GM04503 (cell line): ENCODE measurements at places on chromosomes 13 and 19.
A peak's percentile ranks its signal among the peaks of the same experiment; 100 is the strongest.

DNA sequence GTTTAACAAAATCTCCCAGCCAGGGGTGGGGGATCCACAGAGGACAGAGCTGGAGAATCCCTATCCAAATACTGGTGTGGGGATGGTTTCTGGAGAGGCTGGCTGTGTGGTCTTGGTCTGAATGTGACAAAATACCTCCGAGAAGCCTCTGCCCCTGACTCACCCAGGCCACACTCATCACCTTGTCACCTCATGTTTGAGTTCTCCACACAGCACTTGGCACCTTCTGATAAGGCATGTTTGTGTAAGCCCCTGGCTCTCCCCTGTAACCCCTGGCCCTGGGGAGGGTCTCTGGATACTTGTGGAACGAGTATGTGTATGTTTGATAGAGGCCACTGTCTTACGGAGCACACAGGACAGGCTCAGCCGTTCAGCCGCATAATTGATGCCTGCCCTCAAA is 14.7 kb downstream of the TECR start:
- no peak for DNase-seq

GRCh38 chr13:105410602-105411001 is 1124.9 kb downstream of the EFNB2 start:
- DNase-seq, result peak; percentile 19

GRCh38 chr19:45637890-45638667 is 1.1 kb downstream of the EML2 start:
- peak; percentile 30 for DNase-seq

GRCh38 chr19:27765912-27766725 is 1446.8 kb downstream of the UQCRFS1 start:
- no peak for DNase-seq

DNA sequence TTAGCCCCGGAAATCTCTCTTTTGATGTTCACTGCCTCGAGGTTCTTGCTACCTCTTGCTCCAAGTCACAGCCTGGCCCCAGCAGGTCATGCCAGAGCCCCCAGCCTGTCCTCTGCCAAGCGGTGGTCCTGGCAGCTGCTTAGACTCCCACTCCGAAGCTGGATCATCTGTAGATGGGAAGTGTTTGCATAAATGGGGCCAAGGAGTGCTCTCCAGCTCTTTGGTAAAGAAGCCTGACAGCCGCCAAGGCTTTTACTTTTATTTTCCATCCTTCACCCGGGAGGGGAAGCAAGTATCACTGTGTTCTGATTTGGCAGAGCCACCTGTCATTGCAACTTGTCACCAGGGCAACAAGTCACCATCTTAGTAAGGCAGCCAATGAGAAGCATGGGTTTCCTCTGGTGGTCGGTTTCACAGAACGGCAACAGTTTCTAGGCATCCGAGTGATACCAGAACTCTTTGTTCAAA is 10.6 kb upstream of the RETN start:
- DNase-seq, result no peak

- no peak for DNase-seq
Measured at GRCh38 chr13:27634791-27635190, 13.1 kb downstream of the POLR1D start.

DNA sequence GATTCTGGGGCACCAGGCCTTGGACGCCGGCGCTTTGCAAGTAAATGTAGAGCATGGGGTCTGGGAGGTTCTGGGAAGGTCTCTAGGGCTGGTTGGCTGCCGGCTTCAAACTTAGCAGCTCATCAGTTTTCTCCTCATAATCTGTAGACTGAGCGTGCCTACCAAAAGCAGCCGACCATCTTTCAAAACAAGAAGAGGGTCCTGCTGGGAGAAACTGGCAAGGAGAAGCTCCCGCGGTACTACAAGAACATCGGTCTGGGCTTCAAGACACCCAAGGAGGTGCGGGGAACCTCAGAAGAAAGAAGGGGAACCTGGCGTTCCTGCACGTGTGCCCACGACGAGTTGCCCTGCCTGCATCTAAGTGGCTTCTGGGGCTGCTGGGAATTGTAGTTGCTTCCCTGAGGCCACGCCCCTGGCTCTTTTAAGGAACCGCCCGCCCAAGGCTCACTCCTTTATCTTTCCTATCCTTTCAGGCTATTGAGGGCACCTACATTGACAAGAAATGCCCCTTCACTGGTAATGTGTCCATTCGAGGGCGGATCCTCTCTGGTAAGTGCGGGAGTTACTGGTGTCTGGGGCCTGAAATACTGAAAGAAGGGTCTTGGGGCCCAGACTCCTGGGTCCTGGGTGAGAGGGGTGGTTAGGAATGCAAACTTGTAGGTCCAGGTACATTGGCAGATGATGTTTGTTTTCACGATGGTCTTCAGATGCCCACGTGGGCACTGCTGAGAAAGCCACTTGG is 984 bp downstream of the RPS11 start:
- DNase-seq, result no peak

GRCh38 chr19:18795540-18795939 is 4.4 kb upstream of the COMP start:
- DNase-seq, result no peak

- no peak for DNase-seq
Measured at GRCh38 chr19:4007836-4008539, 452 bp downstream of the PIAS4 start.

DNA sequence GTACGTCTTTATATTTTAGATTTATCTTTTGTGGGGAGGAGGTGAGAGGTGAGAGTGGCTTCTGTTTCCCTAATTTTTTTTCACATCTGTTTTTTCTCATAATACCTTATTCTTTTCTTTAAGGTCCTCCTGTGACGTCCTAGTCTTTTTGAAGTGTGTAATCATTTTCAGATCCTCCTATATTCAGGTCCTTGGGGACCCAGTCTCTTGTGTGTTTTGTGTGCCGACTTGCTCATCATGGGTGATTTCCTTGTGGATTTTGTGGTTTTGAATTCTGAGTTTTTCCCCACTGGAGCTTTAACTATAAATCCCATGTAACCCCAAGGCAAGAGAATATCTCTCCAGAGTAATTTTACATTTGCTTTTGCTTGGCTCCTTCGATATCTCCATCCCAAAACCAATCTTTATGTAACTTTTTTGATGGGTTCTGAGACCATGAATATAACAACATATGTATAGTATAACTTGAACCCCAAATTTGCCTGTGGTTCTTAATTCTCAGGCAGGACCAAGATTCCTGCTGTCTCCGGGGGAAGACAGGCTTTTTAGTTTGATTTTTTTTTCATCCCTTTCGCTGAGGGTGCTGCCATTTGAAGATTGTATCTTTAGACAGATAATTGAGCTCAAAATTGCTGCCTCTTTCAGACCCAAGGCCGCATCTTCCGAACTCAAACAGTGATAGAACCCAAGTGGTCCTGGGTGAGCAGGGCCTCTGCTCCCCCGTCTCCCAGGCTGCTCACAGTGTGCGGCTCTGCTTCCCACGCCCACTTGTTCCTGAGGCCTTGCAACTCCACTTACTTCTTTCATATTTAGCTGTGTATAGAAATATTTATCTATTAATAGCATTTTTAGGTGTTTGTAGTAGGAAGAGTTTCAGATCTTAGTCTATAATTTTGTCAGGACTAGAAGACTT is 59.1 kb upstream of the GPR183 start:
- no peak for DNase-seq

DNA sequence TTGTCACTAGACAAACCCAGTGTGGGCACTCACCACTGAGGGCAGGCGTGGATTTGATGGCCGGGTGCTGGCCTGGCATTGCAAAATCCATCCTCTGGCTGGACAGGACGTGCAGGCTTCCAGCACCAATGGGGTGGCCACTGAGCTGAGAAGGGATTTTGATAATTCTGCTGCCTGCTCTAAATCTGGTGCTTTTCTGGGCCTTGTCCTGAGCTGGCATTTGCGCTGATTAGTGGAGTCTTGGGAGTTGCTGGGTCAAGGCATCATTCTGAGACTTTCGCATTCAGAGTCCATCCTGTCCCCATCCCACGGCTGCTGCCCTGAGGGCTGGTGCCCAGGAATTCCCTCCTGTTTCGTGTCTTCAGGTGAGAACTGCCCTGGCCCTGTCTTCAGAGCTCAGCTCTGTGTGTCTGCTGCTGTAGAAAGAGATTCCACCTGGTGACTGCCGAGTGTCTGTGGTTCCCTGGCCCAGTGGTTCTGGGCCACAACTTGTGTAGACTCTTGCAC is 65.9 kb upstream of the MCF2L start:
- no peak for DNase-seq

GRCh38 chr19:6126335-6126974 is 9.0 kb upstream of the ACSBG2 start:
- no peak for DNase-seq

GRCh38 chr13:105165449-105166125 is 1369.9 kb downstream of the EFNB2 start:
- DNase-seq, result no peak

- DNase-seq, result no peak
Measured at GRCh38 chr13:35741657-35742056, 265.2 kb upstream of the MAB21L1 start.

DNA sequence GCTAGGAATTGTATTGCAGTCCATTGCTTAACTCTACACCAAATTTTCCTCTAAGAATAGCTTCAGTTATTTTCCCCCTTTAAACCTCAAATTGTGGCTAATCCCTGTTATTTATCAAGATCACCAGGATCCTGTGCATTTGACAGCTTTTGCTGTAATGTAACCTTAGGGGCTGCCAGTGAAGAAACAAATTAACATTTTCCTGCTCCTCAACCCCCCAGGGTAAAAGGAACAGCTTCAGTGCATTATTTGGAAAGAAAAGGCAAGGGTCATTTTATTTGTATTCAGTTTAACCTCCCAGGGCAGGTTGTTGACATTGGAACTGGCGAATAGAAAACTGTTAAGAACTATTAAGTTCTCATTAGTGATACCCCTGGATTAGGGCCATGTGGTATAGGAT is 57.0 kb downstream of the PCDH20 start:
- no peak for DNase-seq

DNA sequence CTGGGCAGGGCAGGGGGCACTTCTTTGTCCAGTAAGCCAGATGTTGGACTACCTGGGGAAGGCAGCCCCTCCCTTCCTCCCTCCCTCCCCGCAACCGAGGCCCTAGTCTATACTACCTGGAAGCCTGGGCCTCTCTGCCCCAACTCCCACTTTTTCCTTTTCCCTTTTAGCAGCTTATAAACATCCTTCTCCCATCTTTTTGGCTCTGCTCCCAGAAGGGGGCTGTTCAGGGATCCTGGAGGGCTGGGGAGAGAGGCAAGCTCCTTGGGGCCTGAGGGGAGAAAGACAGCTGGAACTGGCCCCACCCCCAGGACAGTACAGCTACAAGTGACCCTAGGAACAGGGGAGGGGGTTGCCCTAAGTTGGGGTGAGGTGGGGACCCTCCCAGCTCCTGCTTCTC is 44.9 kb downstream of the LYL1 start:
- no peak for DNase-seq

DNA sequence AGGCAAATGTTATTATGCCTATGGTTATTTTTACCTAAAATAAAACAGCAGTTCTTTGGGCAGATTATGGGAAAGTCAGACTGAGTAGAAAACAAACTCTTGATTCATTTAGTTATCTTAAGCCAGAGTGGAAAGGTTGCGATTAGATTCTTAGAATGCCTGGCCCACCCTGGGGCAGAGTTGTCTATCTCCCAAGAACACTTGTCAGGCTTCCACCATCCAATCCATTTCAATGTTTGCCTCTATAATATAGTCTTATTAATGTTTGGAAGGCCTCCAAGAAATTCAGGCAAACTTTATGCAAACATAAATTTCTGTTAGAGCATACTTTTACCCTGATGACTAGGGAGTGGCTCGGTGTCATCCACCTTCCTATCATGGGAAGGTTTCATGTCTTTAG is 207.0 kb downstream of the SLITRK6 start:
- DNase-seq, result no peak

GRCh38 chr13:41751734-41752445 is 209.0 kb downstream of the VWA8 start:
- no peak for DNase-seq

GRCh38 chr19:30428092-30428680 is 56.0 kb downstream of the ZNF536 start:
- no peak for DNase-seq

GRCh38 chr19:57829316-57829715 is 783 bp upstream of the ZNF587B start:
- no peak for DNase-seq

GRCh38 chr19:14112051-14112808 is 5.3 kb downstream of the PRKACA start:
- no peak for DNase-seq

- DNase-seq, result no peak
Measured at GRCh38 chr13:54433493-54434206, 1405.0 kb downstream of the OLFM4 start.

- no peak for DNase-seq
Measured at GRCh38 chr19:10237702-10238101, 6.6 kb upstream of the S1PR2 start.

GRCh38 chr19:7888145-7888825 is at the start of gene LRRC8E:
Gene LRRC8E, plus strand, starts transcription at chr19:7888510. Its CDS starts 7,094 bp downstream, at chr19:7895604.
- no peak for DNase-seq

GRCh38 chr19:55116232-55116858 is 1.1 kb downstream of the PPP1R12C start:
- DNase-seq, result peak; percentile 34
